GM12878 (cell line): ENCODE measurements at places on chromosomes 5 and 9. TPM values are rescaled to one million over a fixed set of nuclear protein-coding genes. Genes with fewer than 3 reads are reported as not detected.

DNA sequence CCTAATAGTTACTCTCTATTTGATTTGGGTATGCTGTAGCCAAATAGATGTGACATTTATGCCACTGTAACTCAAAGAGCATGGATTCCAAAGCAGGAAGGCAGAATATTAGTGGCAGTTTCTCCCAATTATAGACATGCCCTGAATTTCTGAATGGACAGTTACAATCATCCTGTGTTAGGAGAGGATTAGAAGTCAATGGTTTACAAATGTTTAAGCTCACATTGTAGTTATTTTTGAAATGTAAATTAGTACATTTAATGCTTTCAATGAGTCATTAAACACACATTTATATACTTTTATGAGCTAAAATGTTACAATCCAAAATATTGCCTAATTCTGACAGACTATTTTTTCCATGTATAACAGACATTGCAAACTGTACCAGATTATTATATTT lies 62.3 kb upstream of the CDH18 start:
- DNase-seq = no peak

- no peak for DNase-seq
These were observed 11.9 kb downstream of the FAM219A start for GRCh38 chr9:34446468-34446891.

GRCh38 chr5:29963956-29964355 lies 1229.5 kb upstream of the CDH6 start:
- no peak for DNase-seq

GRCh38 chr9:121881920-121882500 lies 211.1 kb downstream of the TTLL11 start:
- DNase-seq = no peak

DNA sequence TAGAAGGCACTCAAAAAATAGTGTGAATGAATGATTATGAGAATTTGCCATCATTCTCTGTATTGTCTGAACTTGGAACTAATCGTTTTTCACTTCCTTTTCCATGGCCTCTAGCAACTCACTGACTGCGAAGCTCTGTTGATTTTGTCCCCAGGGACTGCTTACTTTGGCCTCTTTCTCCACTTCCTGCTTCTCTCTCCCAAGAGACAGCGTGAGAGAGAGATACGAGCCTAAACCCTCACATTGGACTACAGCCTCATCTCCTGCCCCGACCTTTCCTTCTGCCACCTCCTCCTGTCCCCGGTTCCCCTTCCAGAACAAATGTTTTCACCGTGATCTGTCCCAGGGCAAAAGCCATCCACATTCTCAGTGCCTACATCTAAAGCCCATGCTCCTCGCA lies 300.8 kb upstream of the PANK3 start:
- peak; percentile 83 for DNase-seq

GRCh38 chr5:111280282-111280951 lies 56.2 kb downstream of the CAMK4 start:
- DNase-seq = no peak

GRCh38 chr5:75524071-75524470 lies 12.4 kb downstream of the POLK start:
- peak; percentile 79 for DNase-seq

DNA sequence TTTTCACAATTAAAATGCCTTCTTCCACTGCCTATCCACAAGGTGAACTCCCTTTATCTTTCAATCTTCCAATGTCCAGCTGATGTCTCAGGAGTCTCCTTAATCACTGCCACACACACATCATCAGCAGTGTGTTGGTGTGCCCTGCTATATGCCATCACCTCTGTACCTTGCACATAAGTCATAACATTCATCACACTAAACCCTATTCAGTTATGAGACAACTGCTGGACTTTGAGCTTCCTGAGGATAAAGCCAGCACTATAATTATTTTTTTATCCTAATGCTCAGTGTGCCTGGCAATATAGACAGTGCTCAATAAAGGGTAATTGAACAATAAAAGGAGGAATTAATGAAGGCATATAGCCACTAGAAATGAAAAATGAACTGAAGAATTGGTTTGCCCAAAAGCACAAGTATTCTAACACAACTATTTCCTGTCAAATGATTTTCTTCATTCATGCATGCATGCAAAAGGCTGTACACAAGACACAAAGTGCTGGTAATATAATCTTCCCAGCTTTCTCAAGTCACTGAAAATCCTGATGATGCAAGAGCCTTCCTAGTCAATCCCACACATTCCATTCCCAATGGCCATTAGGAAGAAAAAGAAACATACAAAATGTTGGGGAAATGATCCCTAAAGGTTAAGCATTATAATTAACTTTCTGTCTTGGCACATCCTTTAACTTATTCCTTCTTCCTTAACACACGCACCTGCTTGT lies 32.4 kb downstream of the LPAR1 start:
- DNase-seq = no peak

DNA sequence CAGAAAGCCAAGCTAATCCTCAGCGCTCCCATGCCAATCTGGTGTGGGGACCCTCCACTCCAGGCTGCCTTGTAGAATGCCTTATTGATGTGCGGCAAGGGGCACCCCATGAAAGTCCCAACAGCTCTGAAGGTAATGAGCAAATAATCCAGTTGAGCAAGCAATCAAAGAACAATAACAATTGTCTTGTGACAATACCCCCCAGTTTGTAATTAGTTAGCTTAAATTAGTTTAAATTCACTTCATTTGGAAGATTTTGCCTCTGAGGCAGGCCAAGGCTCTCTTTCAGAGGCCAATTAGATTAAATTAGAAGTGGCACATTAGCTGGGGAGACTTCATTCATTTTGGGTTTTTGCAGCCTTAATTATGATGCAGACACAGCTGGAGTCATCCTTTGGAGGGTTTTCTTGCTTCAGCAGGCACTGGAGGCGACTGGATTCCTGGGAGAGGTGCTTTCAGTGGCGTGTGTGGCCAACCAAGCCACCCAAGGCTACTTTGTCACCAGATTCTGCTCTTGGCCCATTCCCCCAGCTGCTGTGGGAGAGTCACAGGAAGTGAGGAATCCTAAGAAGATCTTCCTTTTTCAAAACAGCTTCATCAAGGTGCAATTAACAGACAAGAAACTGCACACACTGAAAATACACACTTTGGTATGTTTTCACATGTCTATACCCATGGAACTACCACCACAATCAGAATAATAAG lies 17.9 kb upstream of the FBP1 start:
- DNase-seq = no peak

DNA sequence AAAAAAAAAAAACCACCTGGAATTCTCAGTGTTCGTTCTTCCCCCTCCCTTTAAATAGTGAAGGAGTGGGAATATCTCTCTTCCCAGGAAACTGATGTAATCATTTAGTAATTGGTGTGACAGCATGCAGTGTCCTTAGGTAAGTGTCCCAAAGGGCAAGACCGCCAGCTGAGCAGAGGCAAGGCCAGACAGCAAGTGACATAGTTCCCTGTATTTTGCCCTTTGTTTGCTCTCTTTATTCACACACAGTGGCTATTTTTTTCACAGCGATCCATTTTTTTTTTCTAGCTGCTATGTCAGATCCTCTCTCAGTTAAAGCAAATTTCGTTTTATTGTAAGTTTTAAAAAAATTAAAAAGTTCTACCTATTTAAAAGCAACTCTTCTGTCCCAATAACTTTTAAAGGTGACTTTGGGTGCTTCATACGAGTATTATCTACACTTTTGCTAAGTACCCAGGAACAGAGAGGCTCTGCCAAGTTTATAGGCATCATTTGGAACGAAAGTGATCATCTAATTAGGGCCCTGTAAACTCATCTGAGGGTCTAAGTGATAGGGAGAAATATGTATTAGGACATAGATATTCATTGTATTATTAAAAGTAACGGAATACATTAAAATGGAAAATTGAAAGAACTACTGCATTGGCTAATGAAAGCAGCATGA lies 98.2 kb upstream of the ALDH1A1 start:
- DNase-seq = no peak

DNA sequence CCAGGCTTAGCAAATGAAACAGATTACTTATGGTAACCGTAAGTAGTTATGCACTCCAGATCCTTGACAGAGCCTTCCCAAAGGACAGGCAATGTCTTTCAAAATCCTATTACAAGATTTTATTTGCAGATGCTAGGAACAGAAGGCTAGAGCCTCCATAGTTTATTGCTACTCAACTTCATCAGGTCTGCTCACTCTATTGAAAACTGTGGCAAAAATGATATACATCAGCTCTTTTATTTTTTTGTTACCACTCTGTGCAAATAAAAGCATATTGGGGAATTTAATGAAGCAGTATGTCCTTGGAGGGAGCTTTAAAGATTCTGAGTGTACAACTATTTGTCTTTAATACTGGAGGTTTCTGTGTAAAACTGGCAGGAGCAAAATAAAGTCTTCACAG lies 46.5 kb downstream of the SLC44A1 start:
- DNase-seq = no peak

DNA sequence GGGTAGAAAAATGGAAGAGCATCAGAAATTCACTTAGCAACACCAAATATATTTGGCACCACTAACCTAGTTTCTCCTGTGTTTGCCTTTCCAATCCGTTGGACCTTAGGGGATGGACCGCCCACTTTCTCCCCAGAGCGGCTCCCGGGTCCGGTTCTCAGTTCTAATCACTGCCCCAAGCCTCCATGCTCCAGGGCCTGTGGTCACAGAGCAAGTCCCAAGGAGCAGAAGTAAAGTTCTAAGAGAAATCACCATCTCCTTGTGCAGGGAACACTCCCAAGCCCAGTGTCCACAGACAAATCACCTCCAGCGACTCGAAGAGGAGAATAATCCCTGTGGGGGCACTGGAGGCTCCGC lies 728 bp upstream of the SLC1A1 start:
- no peak for DNase-seq

- DNase-seq = no peak
These were observed at the start of gene CRHBP for GRCh38 chr5:76952795-76953536. Gene CRHBP, plus strand, starts transcription at chr5:76953045. Its CDS starts 90 bp downstream, at chr5:76953135.

DNA sequence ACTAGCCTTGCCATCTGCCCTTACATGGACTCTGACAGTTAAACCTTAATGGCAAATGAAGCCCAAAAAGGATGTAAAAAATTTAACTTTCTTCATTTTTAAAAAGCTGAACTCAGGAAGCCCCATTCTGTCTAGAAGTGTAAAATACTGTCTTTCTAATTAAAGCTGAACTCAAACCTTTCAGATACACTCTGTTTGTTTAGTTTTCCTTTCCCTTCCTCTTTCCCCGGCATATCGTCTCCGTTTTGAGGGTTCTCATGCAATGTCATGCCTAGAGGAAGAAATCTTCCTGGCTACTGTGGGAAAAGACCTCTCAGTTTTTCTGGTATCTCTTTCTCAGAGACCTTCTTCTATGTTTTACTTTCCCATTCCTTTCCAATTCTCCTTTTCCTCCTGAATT lies 841.5 kb downstream of the DTWD2 start:
- DNase-seq = no peak

DNA sequence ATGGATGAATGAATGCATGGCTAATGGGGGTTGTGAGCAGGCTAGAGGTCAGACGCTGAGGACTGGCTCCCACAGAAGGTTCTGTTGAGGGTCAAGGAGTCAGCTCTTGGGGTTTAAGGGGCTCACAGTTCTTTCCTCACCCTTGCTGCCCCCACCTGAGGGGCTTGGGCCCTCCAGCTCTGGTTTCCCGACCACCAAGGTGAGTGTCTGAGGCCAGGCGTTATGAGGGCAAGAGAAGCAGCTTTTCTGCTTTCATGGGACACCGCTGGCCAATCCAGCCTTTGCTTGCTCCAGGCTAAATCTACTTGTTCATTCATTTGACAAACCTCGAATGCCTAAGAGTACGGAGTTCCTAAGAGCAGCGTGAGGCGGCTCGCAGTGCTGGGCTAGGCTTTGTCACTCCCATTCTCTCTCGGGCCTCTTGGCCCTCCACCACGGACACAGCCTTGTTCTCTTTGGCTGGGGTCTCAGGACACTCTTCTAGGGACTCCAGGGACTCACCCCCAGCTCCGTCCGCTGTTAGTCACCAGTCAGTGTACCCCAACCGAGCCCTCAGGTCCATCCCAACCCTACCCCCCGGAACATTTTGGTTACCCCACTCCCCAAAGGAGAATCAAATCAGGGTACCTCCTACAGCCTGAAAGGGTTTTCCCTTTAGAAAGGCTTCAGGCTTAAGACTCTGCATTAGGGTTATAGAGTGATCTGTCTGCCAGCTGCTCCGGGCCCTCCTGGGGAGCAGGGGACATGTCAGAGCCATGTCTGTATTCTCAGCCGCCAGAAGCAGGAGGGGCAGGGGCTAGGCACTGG lies 210.1 kb upstream of the MVB12B start:
- no peak for DNase-seq

GRCh38 chr5:167528651-167529050 lies 762.8 kb upstream of the WWC1 start:
- DNase-seq = no peak

GRCh38 chr5:3600106-3601060 lies 4.8 kb downstream of the IRX1 start:
- DNase-seq = no peak

GRCh38 chr9:109996936-109997580 lies 210.9 kb downstream of the C9orf152 start:
- DNase-seq = no peak

- DNase-seq = no peak
These were observed 80.4 kb upstream of the OLFM1 start for GRCh38 chr9:135006911-135007570.

DNA sequence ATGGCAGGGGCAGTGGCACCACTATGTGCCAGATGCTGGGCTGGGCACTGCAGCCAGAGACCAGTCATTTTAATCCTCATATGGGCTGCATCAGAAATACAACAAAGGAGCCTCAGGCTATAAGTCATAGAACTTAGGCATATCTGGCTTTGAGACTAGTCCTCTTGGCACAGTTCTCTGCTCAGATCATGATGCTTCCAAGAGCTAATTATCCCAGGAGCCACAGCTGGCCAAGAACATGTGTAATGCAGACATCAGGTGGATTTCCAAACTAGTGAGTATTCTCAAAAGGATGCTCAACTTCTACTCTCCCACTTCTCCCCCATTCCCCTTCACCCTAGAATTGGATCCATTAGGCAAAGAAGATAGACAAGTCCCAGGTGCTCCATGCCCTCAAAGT lies 562.2 kb upstream of the TRPC7 start:
- DNase-seq = no peak

- DNase-seq = no peak
These were observed 223.0 kb upstream of the GRIA1 start for GRCh38 chr5:153267506-153267905.

- no peak for DNase-seq
These were observed 169.6 kb upstream of the GNA14 start for GRCh38 chr9:77817590-77818311.

DNA sequence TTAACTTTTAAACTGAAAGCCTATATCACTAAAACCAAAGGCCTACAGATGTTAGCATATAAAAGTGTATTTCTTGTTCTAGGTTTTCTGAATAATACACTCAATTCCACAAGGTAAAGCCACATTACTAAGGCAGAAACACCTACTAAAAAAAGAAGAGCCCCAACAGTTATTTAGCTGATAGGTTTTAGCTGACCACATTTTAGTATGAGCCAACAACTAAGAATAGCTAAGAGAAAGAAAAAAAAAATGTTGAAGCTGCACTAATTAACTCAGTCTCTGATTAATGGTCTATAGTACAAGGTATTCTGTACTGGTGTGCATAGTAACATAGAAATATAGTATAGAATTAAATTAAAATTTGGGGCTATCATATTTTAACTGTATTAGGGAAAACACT lies 23.5 kb downstream of the ZFR start:
- DNase-seq = no peak

The RETREG1 gene
- total RNA-seq = 8.0 and 12.2 TPM in 2 replicates

The CCDC192 gene
- not detected in 2 replicates for total RNA-seq

The BNC2 gene
- total RNA-seq = 0.31 and 0.40 TPM in 2 replicates

The ANKRD34B gene
- not detected in 2 replicates for total RNA-seq

The TMEM252 gene
- not detected in 2 replicates for total RNA-seq

The AK8 gene
- total RNA-seq = not detected in 2 replicates

The CAVIN4 gene
- 0.13 TPM in 1 of 2 replicates, not detected in the other for total RNA-seq

The TSSK1B gene
- total RNA-seq = not detected in 2 replicates

The TYRP1 gene
- not detected in 2 replicates for total RNA-seq

The SAXO1 gene
- not detected in 2 replicates for total RNA-seq

The HMMR gene
- total RNA-seq = 52.6 and 59.3 TPM in 2 replicates

The SRP19 gene
- total RNA-seq = 43.4 TPM in 2 replicates

The APBB3 gene
- total RNA-seq = 19.2 and 20.0 TPM in 2 replicates

The PAPPA gene
- total RNA-seq = 0.03 and 0.08 TPM in 2 replicates
